H1 (cell line): ENCODE measurements at places on chromosomes 16 and 17. TPM values are rescaled to one million over a fixed set of nuclear protein-coding genes. Genes with fewer than 3 reads are reported as not detected.

Gene LRRC46
- polyA plus RNA-seq = 0.16 and 0.18 TPM in 2 replicates

- no peak for DNase-seq
These were observed 90.0 kb downstream of the FOXL1 start for GRCh38 chr16:86668136-86668910.

Gene PRSS36
- polyA plus RNA-seq = 1.9 and 3.1 TPM in 2 replicates

Gene SCNN1B
- polyA plus RNA-seq = 0.20 and 0.25 TPM in 2 replicates

Gene NPIPB8
- polyA plus RNA-seq = 0.05 and 0.09 TPM in 2 replicates

Gene WFDC1
- polyA plus RNA-seq = 0.52 and 0.70 TPM in 2 replicates

DNA sequence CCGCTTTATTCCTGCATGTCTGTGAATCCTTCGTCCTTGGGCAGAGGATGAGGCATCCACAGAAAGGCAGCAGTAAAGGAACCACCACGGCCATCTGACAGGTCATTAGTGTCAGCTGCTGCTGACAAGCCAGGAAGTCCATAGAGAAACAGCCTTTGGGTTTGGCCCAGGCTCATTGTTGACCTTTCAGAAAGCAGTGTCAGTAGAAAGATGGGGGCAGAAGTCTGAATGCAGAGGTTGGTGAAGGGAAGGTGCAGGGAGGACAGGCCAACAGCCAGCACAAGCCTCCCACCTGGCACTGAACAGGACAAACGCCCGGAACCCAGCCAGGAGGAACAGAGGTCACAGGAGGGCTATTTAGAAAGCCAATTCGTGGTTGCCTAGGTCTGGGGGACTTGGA is 105.8 kb downstream of the VAT1L start:
- DNase-seq = no peak

GRCh38 chr16:6113749-6114148 is 1016.2 kb upstream of the EEF2KMT start:
- no peak for DNase-seq
